ENCODE measurements at places on chromosomes 12 and 14. TPM values are rescaled to one million over a fixed set of nuclear protein-coding genes. Genes with fewer than 3 reads are reported as not detected.

FSCB gene
- not detected for total RNA-seq

REM2 gene
- 5.5 TPM for total RNA-seq

KRT73 gene
- total RNA-seq: not detected

POLE2 gene
- 9.7 TPM for total RNA-seq

CIROP gene
- total RNA-seq: not detected

PROX2 gene
- not detected for total RNA-seq

OR6C2 gene
- total RNA-seq: not detected

SUSD6 gene
- 7.4 TPM for total RNA-seq

KRT74 gene
- total RNA-seq: not detected

SCARB1 gene
- 17.1 TPM for total RNA-seq

LGALS3 gene
- 12.2 TPM for total RNA-seq

MYL2 gene
- total RNA-seq: not detected

RPGRIP1 gene
- total RNA-seq: 0.69 TPM

SLC6A15 gene
- total RNA-seq: 82.8 TPM

ANKS1B gene
- 298 TPM for total RNA-seq

RASSF3 gene
- 4.8 TPM for total RNA-seq

ZBTB25 gene
- total RNA-seq: 19.1 TPM

RILPL1 gene
- 6.2 TPM for total RNA-seq
